CD4-positive, alpha-beta T cell treated with Interleukin-15 for 4 hours (primary cell): ENCODE measurements at places on chromosomes 2 and 18.
A peak's percentile ranks its signal among the peaks of the same experiment; 100 is the strongest.

DNA sequence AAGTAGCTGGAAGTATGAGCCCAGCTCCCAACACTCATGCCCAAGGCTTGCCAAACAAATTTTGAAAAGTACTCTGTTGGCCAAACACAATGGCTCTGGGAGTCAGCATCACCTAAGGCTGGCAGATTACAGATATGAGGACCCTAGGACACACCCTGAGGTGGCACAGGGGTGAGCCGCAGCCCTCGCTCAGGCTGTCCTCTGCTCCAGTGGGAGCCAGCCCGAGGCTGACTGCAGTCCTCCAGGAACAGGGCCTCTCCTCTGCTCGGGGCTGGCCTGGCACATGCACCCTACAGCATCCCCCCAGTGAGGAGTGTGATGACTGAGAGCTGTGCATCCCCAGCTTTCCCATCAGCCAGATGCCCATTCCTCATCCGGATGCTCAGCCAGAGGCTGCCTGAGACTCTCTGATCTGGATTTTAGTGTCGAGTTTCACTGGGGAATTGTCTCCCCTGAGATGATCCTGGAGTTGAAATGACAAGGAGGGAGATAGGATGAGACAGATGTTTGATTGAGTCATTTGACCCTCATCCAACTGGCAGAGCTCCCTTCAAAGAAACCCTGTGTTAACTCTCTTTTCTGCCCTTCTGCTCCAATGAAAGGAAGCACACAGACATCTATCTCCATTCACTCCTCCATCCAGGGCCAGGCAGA lies 269.3 kb upstream of the NCKAP5 start:
- DNase-seq = no peak

GRCh38 chr2:205995260-205995659 lies 90.7 kb downstream of the INO80D start:
- no peak for DNase-seq

- DNase-seq = no peak
Measured at GRCh38 chr2:170922634-170923494, 6.2 kb upstream of the GORASP2 start.

GRCh38 chr2:57460396-57461276 lies 586.0 kb upstream of the VRK2 start:
- DNase-seq = no peak

DNA sequence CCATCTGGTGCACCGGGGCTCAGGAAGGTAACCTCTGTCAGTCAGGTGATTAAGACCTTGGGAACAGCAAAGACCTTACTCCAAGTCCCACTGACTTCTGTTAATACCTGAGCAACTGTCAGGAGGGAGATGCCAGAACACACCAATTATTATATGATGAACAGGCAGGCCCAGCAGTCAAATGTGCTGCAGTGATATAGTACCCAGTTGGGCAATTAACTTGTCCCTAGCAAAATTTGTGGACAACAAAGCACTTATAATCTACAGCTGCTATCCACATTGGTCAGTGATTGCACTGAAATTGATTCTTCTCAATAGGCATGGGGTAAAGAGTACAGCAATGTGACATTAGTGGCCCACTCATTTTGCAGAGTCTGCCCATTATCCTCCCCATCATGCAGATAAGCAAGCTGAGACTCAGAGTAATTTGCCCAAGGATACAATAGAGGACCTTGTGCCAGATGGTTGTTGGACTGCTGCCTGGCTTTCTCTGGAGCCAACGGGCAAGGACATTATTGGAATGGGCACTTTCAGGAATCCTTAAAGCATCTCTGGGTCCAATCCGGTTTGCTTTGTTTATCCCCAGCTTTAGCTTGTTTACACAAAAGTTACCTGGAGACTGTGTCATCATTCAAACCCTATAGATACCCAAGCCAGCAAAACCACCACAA lies 147.6 kb downstream of the CCBE1 start:
- DNase-seq = no peak

DNA sequence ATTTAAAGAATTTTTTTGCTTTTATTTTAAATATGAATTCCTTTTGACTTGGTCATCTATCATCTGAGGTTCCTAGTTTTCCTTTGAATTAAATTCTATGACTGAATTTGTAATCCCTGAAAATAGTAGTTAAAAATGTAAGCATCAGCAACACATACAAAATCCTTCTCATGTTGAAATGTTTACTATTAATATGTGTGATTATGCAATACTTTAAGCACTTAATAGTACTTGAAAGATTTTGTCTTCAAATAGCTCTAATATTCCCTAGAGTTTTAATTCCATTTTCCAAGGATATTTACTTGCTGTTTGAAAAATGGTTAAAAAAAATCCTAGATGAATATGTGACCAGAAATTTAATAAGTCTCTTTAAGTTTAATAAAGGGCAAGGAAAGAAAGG lies 26.6 kb upstream of the SPATS2L start:
- DNase-seq = no peak

GRCh38 chr2:68200157-68200787 lies 42.6 kb downstream of the PNO1 start:
- DNase-seq = no peak

GRCh38 chr2:25570161-25570845 lies 103.1 kb downstream of the DTNB start:
- DNase-seq = no peak

DNA sequence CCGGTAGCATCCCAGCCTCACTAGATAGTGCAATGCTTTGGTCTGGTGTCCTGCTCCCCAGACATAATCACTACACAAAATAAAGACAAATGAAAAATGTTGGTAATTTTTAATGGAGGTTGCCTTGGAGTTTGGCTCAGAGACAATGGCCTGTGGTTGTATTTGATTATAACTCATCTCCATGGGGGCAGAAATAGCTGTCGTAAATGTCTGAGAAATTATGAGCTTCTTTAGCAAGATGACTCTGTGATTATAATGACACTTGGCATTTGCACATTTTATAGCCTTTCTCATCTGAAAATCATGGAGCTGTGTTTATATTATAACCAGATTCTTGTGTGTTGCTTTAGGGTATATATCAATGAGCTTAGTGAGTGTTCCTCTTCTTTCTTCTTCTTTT lies 1779.7 kb upstream of the CELF4 start:
- no peak for DNase-seq

GRCh38 chr2:200962811-200963123 lies 693 bp downstream of the ORC2 start:
- DNase-seq = no peak

GRCh38 chr2:186980787-186981550 lies 132.0 kb upstream of the ZSWIM2 start:
- no peak for DNase-seq

GRCh38 chr2:26991717-26992116 lies 21.3 kb downstream of the MAPRE3 start:
- no peak for DNase-seq

DNA sequence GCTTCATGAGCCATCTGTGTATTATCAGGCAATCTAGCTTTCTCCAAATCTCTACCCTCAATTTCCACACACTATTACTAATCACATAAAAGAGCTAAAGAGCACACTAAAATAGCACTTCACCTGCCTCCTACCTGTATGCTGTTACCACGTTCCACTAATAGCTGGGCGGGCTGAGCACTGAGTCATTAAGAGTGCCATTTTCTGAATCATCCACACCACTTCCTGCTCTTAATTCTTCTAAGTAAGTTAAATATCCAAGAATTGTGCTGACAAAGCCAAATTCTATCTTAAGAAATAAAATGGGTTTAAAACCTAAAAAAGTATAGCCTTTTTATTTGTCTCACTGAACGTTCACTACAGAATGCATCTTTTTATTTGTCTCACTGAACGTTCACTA lies 35.7 kb downstream of the NOL10 start:
- DNase-seq = peak; percentile 82

DNA sequence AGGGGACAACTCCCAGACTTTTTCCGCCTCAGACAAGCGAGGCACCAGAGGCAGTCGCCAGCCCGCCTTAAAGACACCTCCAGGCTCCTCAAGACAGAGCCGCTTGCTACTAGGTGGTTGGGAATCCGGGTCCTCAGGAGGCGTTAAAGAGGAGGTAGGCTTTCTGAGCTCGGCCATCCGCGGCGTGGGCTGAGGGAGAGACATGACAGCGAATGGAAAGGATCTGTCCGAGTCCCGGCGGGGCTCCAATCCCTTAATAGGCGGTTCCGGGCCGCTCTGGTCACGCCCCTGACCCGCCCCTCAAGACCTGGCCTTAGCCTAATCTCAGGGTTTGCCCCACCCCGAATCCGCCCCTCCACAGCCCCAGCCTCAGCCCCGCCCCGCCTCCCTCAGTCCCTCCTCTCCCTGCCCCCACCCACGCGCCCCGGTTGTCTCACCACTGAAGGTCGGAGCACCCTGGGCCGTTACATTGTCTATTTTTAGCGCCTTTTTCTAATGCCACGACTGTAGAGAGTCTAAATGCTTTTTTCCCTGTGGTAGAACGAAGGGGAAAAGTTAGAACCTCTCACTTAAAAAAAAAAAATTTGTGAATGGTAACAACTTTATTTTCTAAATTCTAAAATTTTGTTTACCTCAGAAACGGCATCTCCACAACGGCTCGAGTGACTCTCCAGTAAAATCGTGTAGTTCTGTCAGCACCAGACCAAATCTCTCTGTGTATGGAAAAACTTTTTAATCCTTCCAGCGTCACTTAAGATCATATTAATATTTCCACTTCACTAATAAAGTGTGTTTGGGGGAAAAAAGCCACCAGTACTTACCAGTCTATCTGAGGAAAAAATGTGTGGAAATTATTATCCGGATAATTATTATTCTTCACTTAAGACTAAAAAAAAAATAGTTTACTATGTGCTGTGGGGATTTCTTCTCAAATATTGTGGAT lies at the start of gene RAD51AP2:
Gene RAD51AP2, minus strand, starts transcription at position 229 of the 943 bp plus-strand sequence. Its CDS starts 25 bp downstream, at position 204.
- no peak for DNase-seq

DNA sequence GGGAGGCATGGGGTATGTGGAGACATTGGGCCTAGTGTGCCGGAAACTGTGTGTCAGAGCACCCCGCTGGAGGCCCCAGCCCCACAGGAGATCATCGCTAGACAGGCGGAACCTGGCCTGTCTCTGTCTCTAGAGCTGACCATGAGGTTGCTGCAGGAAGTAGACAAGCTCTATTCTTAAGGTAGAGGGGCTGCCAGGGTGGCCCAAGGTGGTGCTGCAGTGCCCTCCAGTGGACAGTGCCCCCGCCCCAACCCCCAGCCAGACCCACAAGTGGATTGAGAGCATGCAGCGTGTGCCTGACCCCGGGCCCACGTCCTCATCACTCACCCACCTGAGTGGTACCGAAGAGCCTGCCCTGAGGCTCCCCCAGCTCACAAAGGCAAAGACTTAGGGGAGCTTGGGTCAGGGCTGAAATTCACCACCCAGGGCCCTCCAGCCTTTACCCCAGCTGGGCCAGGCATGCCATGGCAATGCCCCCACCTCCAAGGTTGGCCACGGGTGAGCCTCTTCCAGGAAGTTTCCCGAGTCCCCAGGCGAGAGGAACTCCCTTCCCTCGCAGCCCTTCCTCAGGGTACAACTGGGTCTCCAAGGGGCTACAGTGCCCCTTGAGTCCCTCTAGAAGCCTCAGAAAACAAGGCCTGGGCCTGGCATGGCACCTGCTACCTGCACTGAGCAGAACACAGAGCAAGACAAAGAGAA lies 155.0 kb downstream of the TTC32 start:
- no peak for DNase-seq

- DNase-seq = no peak
Measured at GRCh38 chr18:28735731-28736130, 558.8 kb upstream of the CDH2 start.
